ENCODE measurements at places on chromosomes 3 and 15. TPM values are rescaled to one million over a fixed set of nuclear protein-coding genes. Genes with fewer than 3 reads are reported as not detected.
A peak's percentile ranks its signal among the peaks of the same experiment; 100 is the strongest.

- no peaks in the 10 kb centered on the region for H3K27me3 ChIP-seq
- DNase-seq: no peak
- H3K27ac ChIP-seq: no peak overlapping the region
- no peaks in the 10 kb centered on the region for H3K36me3 ChIP-seq
These were observed 37.2 kb upstream of the CPB1 start for GRCh38 chr3:148790370-148790769.

DNA sequence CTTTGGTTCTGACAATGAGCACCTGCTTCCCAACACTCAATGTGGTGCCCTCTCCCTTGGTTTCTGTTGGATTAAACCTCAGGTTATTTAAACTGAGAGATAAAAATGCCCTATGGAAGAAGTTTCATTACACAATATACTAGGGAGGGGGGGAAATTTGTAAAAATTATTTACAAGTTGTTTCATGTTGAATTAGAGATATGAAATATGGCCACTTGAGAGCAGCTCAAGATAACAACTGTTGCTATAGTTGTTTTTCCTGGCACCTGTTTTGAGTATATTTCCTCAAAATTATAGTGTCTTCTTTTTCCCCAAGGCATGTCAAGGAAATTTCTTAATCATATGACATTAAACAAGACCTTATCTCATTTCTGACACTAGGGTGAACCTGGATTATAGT lies 101.7 kb upstream of the COL6A5 start:
- no peak overlapping the region for H3K4me3 ChIP-seq
- no peaks in the 10 kb centered on the region for H3K4me1 ChIP-seq
- no peak overlapping the region for H3K27ac ChIP-seq
- no peak for DNase-seq
- no peaks in the 10 kb centered on the region for H3K36me3 ChIP-seq

DNA sequence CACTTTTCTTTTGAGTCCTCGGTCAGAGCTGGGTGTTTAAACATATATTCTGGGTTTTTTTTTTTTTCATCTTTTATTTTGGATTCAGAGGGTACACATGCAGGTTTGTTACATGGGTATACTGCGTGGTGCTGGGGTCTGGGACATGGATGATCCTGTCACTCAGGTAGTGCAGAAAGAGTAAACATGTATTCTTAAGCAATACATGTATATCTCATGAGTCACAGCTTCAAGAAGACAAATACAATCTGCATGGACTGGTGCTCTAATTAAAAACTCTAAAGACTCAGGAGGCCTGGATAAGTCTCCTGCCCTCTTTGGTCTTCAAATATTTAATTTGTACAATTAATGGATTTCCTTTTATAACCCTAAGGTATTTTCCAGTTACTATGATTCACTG lies 50.6 kb upstream of the PHLDB2 start:
- H3K4me3 ChIP-seq: no peak overlapping the region
- H3K27ac ChIP-seq: no peak overlapping the region
- no peaks in the 10 kb centered on the region for H3K4me1 ChIP-seq
- no peak for DNase-seq

DNA sequence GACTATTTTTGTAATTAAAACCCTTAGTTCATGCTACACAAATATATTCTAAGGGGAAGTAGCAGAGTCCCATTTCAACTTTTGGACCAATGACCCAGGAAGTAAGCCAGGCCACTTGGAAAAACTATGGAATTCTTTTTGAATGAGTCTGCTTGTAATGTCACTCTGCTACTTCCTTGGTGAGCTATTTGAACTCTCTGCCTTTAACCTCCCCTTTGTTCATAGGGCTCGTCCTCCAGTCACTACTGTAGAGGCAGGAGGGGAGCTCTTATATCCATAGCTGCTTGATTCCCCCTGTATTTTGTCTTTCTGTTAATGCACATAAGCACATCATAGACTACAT lies 119.6 kb downstream of the UACA start:
- DNase-seq: no peak
- no peaks in the 10 kb centered on the region for H3K36me3 ChIP-seq
- H3K4me3 ChIP-seq: no peak overlapping the region
- no peaks in the 10 kb centered on the region for H3K4me1 ChIP-seq
- no peaks in the 10 kb centered on the region for H3K27me3 ChIP-seq
- H3K27ac ChIP-seq: no peak overlapping the region

- H3K4me3 ChIP-seq: no peak overlapping the region
- DNase-seq: no peak
- H3K27ac ChIP-seq: no peak overlapping the region
These were observed 37.3 kb downstream of the MLH1 start for GRCh38 chr3:37030588-37030987.

- no peak for DNase-seq
- H3K27me3 ChIP-seq: no peaks in the 10 kb centered on the region
- H3K27ac ChIP-seq: no peak overlapping the region
- H3K4me3 ChIP-seq: no peak overlapping the region
- no peaks in the 10 kb centered on the region for H3K4me1 ChIP-seq
- no peaks in the 10 kb centered on the region for H3K36me3 ChIP-seq
These were observed 774.4 kb downstream of the ROBO1 start for GRCh38 chr3:78993375-78993774.

GRCh38 chr3:127351321-127351720 lies 63.5 kb upstream of the PRR20G start:
- H3K27me3 ChIP-seq: peaks cover 28% of the 10 kb centered on the region
- H3K27ac ChIP-seq: no peak overlapping the region
- no peak overlapping the region for H3K4me3 ChIP-seq
- no peaks in the 10 kb centered on the region for H3K4me1 ChIP-seq
- no peak for DNase-seq

GRCh38 chr3:133474251-133474801 lies 74.5 kb downstream of the BFSP2 start:
- DNase-seq: no peak
- peaks cover 53% of the 10 kb centered on the region for H3K4me1 ChIP-seq
- H3K4me3 ChIP-seq: no peak overlapping the region
- H3K27ac ChIP-seq: peak overlapping the region; percentile 84

- no peaks in the 10 kb centered on the region for H3K4me1 ChIP-seq
- DNase-seq: no peak
- H3K4me3 ChIP-seq: no peak overlapping the region
These were observed 313.3 kb downstream of the MECOM start for GRCh38 chr3:169350228-169350627.

DNA sequence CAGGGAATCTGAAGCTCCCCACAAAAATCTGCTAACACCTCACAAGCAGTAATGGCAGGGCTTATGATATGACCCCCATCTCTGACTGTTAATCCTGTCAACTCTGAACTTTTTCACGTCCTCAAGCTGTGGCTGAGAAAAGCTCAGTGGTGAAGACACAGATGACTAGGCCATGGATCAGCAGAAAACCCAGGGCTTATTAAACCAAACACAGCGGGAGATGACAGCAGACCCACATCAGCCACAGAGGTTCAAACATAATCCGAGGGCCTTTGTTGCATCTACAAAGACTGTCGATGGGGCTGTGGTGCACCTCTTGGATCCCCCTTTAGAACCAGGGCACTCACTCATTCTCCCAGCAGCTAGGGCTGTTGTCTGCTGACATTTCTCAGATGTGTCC lies 50.4 kb downstream of the GLB1 start:
- H3K36me3 ChIP-seq: peaks cover 19% of the 10 kb centered on the region
- H3K27me3 ChIP-seq: no peaks in the 10 kb centered on the region
- no peak for DNase-seq
- peaks cover 64% of the 10 kb centered on the region for H3K4me1 ChIP-seq
- H3K27ac ChIP-seq: no peak overlapping the region

DNA sequence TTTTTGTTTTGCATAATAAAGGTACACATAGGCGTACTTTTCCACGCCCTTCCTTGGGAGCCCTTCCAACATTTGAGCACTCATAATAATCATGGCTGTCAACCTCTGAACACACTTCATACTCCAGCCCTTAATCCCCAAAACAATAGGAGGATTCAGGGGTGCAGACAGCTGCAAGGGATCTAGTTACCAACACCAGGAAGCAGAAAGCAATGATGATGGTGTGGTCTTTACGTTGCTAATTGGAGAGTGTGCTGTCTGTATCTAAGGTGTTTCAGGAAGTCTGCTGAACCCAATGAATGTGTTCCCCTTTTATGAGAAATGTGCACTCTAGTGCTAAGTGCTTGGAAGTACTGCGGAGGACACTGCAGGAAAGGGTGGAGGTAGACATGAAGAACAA lies 60.3 kb upstream of the PDZRN3 start:
- no peaks in the 10 kb centered on the region for H3K36me3 ChIP-seq
- no peak overlapping the region for H3K27ac ChIP-seq
- no peaks in the 10 kb centered on the region for H3K4me1 ChIP-seq
- DNase-seq: no peak
- no peaks in the 10 kb centered on the region for H3K27me3 ChIP-seq

GRCh38 chr3:124924741-124925140 lies 9.8 kb downstream of the MUC13 start:
- H3K27ac ChIP-seq: no peak overlapping the region
- DNase-seq: no peak
- H3K4me1 ChIP-seq: no peaks in the 10 kb centered on the region
- H3K4me3 ChIP-seq: no peak overlapping the region
- H3K27me3 ChIP-seq: no peaks in the 10 kb centered on the region

DNA sequence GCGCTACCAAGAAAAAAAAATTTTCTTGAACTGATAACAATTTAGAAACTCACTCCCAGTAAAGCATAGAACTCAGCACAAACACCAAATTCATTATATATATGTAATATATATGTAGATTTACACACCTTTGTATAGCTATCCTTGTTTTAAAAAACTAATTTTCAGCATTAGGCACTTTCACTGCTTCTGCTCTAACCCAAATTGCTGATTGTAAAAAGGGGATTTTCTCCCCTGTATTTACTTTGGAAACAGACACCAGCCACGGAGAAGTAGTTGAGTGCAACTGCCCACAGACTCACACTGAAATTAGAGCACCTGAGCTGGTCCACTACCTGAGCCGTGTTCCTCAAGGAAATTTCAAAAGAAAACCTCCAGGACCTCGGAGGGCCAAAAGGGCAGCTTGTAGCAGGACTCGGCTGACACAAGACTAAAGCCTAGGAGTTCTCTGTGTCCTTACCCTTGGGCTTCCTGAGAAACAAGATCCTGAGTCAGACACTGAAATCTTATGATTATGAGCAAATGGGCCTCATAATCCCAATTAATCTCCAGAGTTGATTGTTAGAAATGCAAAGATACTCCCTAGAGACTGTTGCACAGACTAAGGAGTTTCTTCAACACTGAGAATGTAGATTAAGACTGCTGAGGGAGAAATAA lies 106.0 kb downstream of the TNIK start:
- no peak overlapping the region for H3K4me3 ChIP-seq
- H3K27ac ChIP-seq: no peak overlapping the region
- no peak for DNase-seq
- no peaks in the 10 kb centered on the region for H3K36me3 ChIP-seq

- H3K4me1 ChIP-seq: no peaks in the 10 kb centered on the region
- H3K27me3 ChIP-seq: no peaks in the 10 kb centered on the region
- no peak for DNase-seq
- no peaks in the 10 kb centered on the region for H3K36me3 ChIP-seq
- H3K27ac ChIP-seq: no peak overlapping the region
These were observed 79.5 kb downstream of the CHRD start for GRCh38 chr3:184459355-184459754.

DNA sequence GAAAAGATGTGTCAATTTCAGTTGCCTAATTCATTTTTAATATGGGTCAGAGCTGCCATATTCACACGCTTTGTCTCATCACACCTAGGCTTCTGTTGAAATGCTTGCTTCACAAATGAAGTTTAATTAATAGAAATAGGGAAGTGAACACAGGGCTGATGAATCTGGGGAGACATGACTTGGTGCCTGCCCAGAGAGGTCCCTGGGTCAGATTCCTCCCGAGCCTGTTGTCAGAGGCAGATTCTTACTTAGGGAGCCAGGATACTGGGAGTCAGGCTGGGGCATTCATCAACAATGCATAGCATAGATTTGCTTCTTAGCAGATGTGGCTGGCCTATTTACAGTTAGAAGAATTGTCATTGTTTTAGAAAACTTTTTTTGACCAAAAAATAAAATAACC lies 90.6 kb downstream of the CACNA1D start:
- H3K4me1 ChIP-seq: no peaks in the 10 kb centered on the region
- H3K36me3 ChIP-seq: no peaks in the 10 kb centered on the region
- H3K27ac ChIP-seq: no peak overlapping the region

DNA sequence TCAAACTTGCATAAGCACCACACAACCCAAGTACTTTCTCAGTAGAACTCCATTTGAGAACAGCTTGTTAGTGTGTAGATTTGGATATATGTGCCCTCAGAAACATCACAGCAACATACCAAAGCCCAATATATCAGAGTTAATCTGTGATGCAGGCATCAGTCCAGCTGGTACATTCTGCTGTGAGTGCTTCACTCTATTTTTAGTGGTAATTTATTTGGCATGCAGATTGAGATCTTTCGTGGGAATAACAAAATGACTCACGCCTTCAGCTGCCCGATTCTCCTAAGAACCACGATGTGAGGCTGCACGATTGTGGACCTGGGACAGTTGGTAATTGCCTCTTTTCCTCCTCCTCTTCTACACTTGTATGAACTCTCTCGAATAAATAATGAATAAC lies 730.7 kb downstream of the SQOR start:
- no peak overlapping the region for H3K4me3 ChIP-seq
- no peaks in the 10 kb centered on the region for H3K4me1 ChIP-seq
- peak overlapping the region; percentile 64 for H3K27ac ChIP-seq
- H3K27me3 ChIP-seq: no peaks in the 10 kb centered on the region

DNA sequence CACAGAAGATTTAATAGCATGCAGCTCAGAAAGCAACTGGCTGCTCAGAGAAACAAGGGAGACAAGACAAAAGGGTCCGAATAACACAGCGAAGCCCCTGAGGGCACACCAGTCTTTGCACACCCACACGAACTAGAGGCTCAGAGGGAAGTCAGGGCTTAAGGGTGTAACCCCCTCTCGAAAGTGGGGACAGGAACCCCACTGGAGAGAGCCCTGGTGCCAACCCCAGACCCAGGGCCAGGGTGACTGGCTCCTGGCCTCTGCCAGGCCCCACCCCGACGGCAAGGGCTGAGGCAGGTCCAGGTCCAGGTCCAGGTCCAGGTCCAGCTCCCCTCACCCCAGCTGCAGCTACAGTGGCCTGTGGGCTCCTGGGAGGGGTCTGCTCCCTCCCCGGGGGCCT lies 10.5 kb upstream of the PRR23E start:
- no peak overlapping the region for H3K4me3 ChIP-seq
- H3K4me1 ChIP-seq: no peaks in the 10 kb centered on the region
- H3K27ac ChIP-seq: no peak overlapping the region
- DNase-seq: peak; percentile 72
- no peaks in the 10 kb centered on the region for H3K36me3 ChIP-seq

TTLL13 gene
- 0.14 TPM for total RNA-seq

GXYLT2 gene
- 1.0 TPM for total RNA-seq

CXCR6 gene
- 8.5 TPM for total RNA-seq

HGD gene
- total RNA-seq: 2.5 TPM

GPR171 gene
- total RNA-seq: 15.2 TPM

GMNC gene
- not detected for total RNA-seq

ZNF620 gene
- 6.9 TPM for total RNA-seq

TMEM212 gene
- not detected for total RNA-seq

TAGLN3 gene
- not detected for total RNA-seq

GOLGA8T gene
- not detected for total RNA-seq

PRSS50 gene
- total RNA-seq: not detected

MYZAP gene
- total RNA-seq: 10.2 TPM

Data from spleen (tissue), 13 donors.